ENCODE measurements at places on chromosomes 5 and 9.

DNA sequence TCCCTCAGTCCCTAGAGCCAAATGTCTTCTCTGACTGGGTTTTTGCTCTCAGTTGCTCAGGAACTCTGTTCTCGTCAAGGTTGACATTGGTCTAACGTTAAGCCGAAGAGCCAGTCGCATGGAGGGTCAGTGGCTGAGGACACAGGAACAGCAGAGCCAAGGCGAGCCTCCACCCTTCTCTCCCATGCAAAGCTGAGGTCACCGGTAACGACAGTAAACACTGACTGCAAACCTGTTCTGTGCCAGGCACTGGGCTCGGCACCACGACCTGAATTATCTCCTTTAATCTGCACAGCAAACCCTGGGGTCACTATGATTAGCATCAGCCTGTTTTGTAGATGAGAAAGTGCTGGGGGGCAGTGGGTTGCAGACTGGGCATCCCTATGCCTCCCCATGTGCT lies 171.0 kb downstream of the COL23A1 start:
- DNase-seq: no peak

DNA sequence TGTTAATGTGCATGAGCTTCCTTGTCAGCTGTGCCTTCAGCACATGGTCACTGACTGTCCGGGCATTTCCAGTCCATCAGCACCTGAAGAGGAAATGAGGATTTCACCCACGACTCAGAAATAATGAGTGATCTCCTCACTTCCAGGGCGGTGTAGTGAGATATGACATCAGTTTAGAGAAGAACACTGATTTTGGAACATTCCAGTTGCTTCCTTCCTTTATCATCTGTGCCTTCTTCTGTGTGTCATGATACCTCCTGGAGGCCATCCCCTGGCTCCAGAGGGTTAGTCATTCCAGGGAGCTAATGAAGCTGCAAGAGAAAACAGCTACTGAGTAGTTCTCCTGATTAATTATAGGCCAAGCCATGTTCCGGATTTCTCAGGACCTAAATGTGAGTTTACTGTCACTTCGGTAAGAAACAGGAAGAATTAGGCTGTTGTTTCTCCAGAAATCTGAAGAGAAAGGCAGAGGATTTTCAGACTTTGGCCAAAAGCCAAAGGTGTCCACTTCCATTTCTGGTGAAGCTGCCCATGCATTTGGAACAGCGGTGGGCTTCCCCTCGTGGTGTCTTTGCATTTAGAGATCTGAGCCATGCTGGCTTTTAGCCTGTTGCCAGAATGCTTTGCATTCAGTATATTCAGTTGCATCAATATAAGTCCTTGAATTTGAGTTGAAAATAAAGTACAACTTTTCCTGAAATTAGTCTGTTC lies 161.3 kb upstream of the OTULINL start:
- DNase-seq: no peak

DNA sequence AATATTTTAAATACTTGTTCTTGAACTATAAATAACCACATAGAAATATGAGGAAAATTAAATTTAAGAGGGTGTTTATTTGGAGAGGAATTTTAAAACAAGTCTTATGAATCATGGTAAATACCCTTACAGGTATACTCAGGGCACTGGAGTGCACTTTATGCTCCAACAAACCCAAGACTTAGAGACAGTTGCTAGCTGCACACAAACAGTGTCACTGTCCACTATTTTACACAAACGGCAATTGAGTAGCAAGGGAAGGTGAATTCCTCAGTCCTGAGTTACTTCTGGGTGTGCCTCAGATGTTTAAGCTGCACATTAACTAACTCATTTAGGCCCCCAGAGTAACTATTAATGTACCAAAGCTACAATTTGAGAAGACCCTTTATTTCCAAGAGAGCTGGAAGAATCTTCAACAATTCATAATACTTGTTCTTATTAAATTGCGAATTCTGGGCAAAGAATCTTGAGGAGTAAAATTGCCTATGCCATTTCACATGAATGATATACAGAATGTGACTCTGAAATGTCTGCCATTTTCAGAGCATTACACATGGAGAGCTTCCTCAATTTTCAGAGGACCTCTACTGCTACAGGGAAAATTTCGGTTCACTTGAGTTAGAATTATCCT lies 371.2 kb downstream of the PDE4D start:
- DNase-seq: peak; percentile 81

DNA sequence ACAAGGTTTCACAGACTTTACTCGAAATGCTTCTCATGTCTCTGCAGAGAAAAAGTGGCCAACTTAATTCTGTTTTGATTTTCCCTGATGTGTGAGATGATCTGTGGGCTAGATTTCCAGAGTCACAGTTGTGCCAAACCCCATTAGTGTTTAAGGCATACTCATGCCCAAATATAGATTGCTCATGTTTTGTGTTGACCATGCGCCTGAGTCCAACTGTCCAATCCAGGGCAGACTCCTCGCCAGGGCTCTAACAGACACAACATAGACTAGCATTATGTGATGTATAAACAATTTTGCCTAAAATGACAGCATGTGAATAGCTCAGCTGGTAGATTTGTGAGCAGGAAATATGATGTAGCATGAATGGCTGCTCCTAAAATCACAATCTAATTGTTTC lies 128.1 kb downstream of the PRDM6 start:
- DNase-seq: no peak

GRCh38 chr5:124697933-124698591 lies 48.4 kb downstream of the ZNF608 start:
- no peak for DNase-seq

GRCh38 chr5:14374100-14374499 lies 207.5 kb upstream of the OTULINL start:
- no peak for DNase-seq

GRCh38 chr9:93295456-93296076 lies 111.6 kb downstream of the WNK2 start:
- no peak for DNase-seq

- DNase-seq: peak; percentile 86
Observed at GRCh38 chr9:12884736-12885395, 110.0 kb downstream of the LURAP1L start.

DNA sequence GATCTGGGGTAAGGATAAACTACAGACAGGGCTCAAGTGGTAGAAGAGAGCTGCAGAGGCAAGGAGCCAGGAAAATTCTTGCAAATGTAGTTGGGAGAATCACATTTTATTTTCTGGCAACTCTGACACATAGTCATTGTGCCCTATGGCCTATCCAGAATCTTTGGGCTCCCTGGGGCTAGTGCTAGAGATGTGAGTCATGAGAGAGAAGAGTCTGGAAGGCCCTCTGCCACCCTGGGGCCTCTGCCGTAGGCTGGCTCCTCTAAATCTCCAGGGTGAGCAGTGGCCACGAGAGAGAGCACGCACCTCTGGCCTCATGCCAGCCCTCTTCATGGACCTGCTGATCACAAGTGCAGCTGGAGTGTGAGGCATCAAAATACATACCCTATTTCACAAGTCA lies 74.3 kb upstream of the SSBP2 start:
- peak; percentile 19 for DNase-seq

- DNase-seq: no peak
Observed at GRCh38 chr5:63916786-63917185, 45.5 kb downstream of the HTR1A start.

DNA sequence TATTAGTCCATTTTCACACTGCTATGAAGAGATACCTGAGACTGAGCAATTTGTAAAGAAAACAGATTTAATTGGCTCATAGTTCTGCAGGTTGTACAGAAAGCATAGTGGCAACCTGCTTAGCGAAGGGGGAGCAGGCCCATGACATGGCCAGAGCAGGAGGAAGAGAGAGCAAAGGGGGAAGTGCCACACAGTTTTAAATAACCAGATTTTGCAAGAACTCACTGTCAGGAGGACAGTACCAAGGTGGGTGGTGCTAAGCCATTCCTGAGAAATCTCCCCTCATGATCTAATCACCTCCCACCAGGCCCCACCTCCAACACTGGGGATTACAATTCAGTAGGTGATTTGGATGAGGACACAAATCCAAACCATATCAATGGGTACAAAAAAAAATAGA lies 16.8 kb upstream of the PCSK5 start:
- no peak for DNase-seq

GRCh38 chr9:93591301-93592007 lies 15.1 kb downstream of the PHF2 start:
- DNase-seq: no peak

GRCh38 chr5:163916376-163916775 lies 411.0 kb downstream of the MAT2B start:
- no peak for DNase-seq

GRCh38 chr9:115980976-115981375 lies 172.6 kb upstream of the PAPPA start:
- DNase-seq: no peak

DNA sequence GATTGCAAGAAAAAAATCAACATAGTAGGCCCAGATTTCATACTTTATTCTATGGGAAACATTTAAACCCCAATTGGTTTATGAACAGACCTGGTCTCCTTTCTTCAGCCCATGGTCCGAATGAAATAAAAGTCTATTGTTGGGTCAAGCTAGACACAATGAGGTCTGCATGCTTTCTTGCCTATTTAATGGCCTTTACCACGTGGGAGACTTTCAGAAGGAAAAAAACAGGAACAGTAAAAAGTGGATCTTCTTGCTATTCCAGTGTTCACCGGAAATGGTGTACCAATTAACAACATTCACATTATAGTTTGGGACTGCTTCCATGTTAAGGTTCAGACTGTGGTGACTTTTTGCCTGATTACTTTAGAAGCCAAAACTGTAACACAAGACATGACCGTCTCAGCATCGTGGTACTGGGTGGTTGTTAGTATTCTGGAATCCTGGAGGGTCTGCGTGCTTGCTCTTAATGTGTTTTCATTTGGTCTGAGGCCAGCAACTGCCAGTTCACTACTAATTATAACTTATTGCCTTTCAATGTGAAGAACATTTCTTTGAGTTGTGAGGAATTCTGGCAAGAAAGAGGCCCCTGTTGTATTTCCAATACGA lies 85.4 kb upstream of the PRRC1 start:
- DNase-seq: no peak

DNA sequence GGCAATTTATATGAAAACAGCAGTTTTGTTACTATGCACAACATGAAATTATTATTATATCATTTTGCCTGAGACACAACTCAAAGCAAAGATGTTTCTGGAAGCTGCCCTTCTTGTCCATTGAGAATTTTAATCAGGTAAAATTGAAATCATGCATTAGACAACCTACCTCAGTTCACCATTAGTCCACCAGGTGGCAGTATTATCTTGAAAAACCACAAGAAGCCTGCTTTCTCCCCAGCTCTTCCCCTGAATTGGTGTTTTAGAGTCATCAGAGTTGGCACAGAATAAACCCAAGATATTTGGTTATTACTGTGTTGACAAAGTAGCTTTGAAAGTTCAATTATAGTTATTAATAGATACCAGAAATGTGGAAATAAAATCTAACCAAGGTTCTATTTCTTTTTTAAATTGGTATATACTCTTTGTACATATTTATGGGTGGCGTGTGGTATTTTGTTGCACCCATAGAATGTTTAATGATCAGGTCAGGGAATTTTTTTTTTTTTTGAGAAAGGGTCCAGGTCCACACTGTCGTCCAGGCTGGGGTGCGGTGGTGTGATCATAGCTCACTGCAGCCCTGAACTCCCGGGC lies 25.7 kb downstream of the UTP15 start:
- peak; percentile 64 for DNase-seq

DNA sequence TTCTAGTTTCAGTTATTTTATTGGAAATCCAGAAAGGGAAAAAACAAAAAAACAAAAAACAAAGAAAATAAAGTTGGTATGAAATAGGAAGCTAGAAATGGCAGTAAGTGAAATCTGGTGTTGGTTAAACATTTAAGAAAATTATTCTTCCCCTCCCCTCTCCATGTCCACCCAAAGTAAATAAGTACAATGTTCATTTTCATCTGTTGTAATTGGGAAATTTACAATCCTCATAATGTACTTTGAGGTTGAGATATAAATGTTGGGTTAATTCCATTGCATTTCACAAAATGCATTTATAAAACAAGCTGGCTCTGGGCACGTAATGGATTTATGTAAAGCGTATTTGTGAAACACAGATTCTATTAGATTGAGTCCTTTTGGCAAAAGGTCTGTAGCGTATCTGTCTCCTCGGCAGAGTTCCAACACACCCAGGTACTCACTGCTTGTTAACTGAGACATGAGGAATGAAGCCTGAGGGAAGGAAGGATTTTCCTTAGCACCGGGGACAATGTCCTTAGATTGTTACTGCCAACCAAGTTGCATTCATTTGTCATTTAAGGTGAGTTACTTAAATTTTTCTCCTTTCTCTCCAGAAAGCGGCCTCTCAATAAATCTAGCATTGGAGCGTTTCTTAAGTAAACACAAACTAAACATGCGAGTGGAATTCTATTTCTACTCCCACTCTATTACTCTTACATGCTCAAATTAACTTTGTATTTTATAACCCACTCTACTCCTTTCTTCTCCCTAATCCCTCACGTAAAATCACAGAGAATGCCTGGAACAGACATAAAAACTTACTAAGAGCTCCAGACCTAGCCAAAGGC lies 912.3 kb upstream of the WWC1 start:
- no peak for DNase-seq

GRCh38 chr9:127953768-127954505 lies 16.3 kb upstream of the DPM2 start:
- DNase-seq: no peak

Data from A549 (cell line).